ENCODE measurements at places on chromosomes 3 and 15. TPM values are rescaled to one million over a fixed set of nuclear protein-coding genes. Genes with fewer than 3 reads are reported as not detected.

The ATP1B3 gene
- 503 TPM for total RNA-seq

The RNF168 gene
- 23.9 TPM for total RNA-seq

The FGF12 gene
- total RNA-seq, result 0.56 TPM

The GXYLT2 gene
- 12.6 TPM for total RNA-seq

The IL12A gene
- 0.17 TPM for total RNA-seq

The DYNLT2B gene
- total RNA-seq, result 1.7 TPM

The NRG4 gene
- 6.8 TPM for total RNA-seq

The XPC gene
- 22.4 TPM for total RNA-seq

The SLC24A5 gene
- not detected for total RNA-seq

The SLC12A1 gene
- not detected for total RNA-seq

The SQOR gene
- total RNA-seq, result 408 TPM

The FAM107A gene
- total RNA-seq, result 7.8 TPM

The FETUB gene
- total RNA-seq, result not detected

The RBPMS2 gene
- 1.0 TPM for total RNA-seq

The ADAMTS7 gene
- total RNA-seq, result 0.92 TPM

The PAK6 gene
- total RNA-seq, result 3.2 TPM

Data from left colon (tissue), 2 donors.